ENCODE measurements at places on chromosomes 7 and 10. TPM values are rescaled to one million over a fixed set of nuclear protein-coding genes. Genes with fewer than 3 reads are reported as not detected.

DNA sequence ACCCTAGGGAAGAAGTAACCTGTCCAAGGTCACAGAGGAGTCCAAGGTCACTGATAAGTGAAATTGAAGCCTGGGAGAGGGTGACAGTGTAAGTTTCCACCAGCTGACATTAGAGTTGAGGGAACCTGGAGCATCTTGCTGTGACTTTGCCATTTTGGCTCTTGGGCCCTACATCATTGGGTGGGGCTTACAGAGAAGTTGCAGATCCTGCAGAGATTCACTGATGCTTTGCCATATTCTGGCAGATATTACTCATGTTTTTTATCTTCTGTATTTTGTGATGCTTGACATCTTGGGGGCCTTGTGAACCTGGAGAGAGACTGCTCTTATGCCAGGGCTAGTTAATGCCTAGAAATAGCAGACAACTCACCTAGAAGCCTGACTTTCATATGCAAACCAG, 36.5 kb downstream of the SMKR1 start:
- no peak for DNase-seq

DNA sequence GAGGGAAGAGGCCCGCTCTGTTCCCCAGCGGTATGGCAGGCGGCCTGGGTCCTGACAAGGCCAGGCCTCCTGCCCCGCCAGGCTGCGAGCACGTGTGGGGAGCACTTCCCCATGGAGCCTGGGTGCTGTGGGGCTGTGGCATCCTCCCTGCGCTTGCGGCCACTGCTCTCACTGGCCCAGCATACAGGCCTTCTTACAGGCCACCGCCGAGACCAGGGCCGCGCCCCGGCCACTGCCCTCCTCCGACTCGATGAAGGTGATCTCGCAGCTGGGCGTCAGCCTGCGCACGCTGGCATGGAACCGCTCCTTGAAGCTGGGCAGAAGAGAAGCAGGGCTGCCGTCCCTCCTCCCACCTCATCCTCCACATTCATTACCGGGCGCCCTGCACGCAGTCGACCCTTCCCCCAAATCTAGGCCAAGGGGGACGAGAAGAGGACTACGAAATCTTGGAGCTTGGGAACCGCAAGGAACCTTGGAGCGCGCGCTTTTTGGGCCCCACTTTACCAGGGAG, 3.9 kb upstream of the MYL7 start:
- no peak for DNase-seq

DNA sequence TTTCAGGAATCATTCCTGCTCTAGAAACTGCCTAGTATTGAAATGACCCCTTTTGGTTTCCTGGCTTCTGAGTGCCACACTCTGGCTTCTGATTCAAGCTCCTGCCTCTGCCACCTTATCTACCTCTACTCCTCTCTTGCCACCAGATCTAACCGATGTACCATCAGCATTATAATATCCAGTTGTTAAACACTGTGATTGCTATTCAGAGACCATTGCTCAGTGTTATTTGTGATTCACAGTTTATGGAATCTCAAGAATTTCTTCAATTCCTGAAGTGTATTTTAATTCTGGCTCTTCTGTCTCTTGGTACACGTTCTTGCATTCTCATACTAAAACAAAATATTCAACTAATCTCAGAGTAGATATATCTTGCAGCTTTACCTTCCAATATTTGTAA, 88.7 kb downstream of the DYNC1I1 start:
- no peak for DNase-seq

- DNase-seq: no peak
These were observed at the start of gene AKR1B15 for GRCh38 chr7:134548877-134549276. TSS of gene AKR1B15 (plus strand) at chr7:134549110. CDS start at chr7:134564620, 15,510 bp downstream.

DNA sequence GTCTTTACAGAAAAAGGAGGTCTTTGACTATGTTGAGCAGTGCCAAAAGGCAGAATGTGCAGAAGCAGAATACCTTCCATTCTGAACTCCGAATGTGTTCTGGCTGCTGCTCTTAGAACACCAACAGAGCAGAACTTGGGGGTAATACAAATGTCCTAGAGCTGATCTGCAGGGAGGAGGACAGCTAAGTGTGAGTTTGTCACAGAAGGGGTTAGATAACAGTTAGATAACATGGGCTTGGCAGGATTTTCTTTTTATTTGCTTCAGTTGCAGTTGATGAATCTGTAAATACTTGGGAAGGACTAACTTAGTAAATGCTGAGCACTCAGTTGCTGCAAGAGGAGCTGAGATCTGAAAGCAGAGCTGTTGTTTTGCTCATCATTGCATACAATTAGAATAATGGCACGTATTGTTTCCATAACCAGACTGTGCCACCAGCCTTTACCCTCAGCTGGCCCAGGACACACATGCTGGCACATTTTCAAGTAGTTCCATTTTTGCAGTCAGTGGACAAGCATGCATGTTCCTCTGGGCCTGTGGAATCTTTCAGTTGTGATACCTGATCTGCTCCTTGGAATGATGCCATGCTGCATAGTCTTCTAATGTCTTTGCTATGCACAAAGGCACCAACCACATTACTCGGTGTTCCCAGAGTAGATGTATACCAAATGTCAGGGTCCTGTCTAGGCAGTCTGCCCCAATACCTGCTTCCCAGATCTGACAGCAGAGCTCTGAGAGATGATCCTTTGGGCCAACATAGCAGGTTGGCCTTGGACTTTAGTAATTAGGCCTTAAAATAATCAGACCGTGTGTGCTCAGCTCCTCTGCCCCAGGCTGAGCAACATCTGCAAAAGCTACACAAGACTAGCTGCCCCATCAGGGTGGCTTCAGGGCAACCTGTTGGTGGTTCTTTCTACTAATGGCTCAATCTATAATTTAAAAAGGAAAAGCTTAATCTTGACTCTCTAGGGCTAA, 55.7 kb downstream of the GSDME start:
- no peak for DNase-seq

GRCh38 chr7:72754312-72754711, 73.7 kb downstream of the TYW1B start:
- DNase-seq: no peak

DNA sequence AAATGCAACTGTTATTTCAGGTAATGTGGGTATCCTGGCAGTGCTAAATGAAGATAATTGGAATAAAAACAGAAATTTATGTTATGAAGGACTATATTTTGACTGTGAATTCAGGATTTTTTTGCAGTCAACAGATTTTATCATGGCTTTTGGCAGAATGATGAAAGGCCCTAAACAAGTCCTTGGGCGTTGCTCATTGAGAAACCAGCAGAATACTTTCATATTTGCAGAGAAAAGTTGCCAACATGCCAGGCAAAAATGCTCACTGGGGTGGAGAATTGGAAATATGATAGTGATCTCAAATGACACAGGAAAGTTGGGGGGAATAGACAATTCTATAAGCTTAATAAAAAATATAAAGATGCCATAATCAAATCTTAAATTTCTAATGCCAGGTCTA, 121.1 kb downstream of the GPR85 start:
- DNase-seq: no peak

GRCh38 chr10:26464632-26465280, 26.6 kb downstream of the APBB1IP start:
- DNase-seq: no peak

- no peak for DNase-seq
These were observed 42.6 kb upstream of the MYL10 start for GRCh38 chr7:101671371-101672356.

DNA sequence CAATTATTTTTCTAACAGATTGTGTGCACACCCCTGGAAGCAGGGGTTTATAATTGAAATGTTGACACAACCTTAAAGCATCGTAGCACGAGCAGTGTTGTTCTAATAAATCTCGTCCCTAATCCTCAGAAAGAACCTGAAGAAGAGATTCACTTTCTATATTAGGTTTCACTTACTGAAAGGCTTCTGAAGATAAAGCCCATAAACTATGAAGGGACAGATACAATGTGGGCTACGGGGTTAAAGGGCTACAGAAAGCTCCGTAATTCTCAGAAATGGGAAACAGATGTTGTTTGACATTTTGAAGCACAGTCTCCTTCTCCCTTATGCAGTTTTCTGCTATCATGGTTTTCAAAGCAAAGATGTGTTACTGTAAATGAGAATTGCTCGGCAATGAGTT, 479.6 kb downstream of the GATA3 start:
- no peak for DNase-seq

The ZNF467 gene
- total RNA-seq: 16.7 TPM

The OR2A1 gene
- total RNA-seq: 0.94 TPM

The FAM180A gene
- 3.9 TPM for total RNA-seq

The MBL2 gene
- total RNA-seq: not detected

The ABCC2 gene
- total RNA-seq: 1.8 TPM

The ARHGEF35 gene
- total RNA-seq: 4.3 TPM

The C7orf33 gene
- not detected for total RNA-seq

The HEPACAM2 gene
- total RNA-seq: not detected

All from ovary (tissue), 10 donors.